Vagina (tissue), 2 donors: ENCODE measurements at places on chromosomes 7 and 10. TPM values are rescaled to one million over a fixed set of nuclear protein-coding genes. Genes with fewer than 3 reads are reported as not detected.

GRCh38 chr10:33381451-33382215, 47.2 kb upstream of the NRP1 start:
- peaks cover 13% of the 10 kb centered on the region for H3K4me1 ChIP-seq
- no peak overlapping the region for H3K4me3 ChIP-seq
- no peaks in the 10 kb centered on the region for H3K27me3 ChIP-seq
- no peak overlapping the region for H3K27ac ChIP-seq
- no peaks in the 10 kb centered on the region for H3K36me3 ChIP-seq

GRCh38 chr10:71667387-71667752, 52.2 kb downstream of the C10orf105 start:
- no peak overlapping the region for H3K27ac ChIP-seq
- H3K27me3 ChIP-seq: no peaks in the 10 kb centered on the region
- no peaks in the 10 kb centered on the region for H3K36me3 ChIP-seq
- no peak for DNase-seq
- no peaks in the 10 kb centered on the region for H3K4me1 ChIP-seq

- DNase-seq: no peak
- no peaks in the 10 kb centered on the region for H3K36me3 ChIP-seq
- H3K4me1 ChIP-seq: peaks cover 7% of the 10 kb centered on the region
These were observed 147.9 kb downstream of the CPEB3 start for GRCh38 chr10:92142949-92143348.

DNA sequence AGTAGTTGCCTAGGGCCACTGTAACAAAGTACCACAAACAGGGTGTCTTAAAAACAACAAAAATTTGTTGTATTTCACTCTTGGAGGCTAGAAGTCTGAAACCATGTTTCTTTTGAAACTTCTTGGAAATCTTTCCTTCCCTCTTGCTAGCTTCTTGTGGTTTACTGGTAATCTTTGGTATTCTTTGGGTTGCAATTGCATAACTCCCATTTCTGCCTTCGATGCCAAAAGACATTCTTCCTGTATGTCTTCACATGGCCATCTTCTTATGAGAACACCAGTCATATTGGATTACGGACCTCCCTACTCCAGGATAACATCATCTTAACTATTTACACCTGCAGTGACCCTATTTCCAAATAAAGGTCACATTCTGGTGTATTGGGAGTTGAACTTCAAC, 357.4 kb downstream of the PPP1R3A start:
- H3K27me3 ChIP-seq: no peaks in the 10 kb centered on the region
- H3K4me3 ChIP-seq: no peak overlapping the region
- DNase-seq: no peak
- H3K4me1 ChIP-seq: no peaks in the 10 kb centered on the region
- no peaks in the 10 kb centered on the region for H3K36me3 ChIP-seq
- no peak overlapping the region for H3K27ac ChIP-seq

- no peak overlapping the region for H3K4me3 ChIP-seq
- no peak overlapping the region for H3K27ac ChIP-seq
- peaks cover 82% of the 10 kb centered on the region for H3K4me1 ChIP-seq
- no peaks in the 10 kb centered on the region for H3K27me3 ChIP-seq
- no peak for DNase-seq
These were observed 7.3 kb downstream of the SYPL1 start for GRCh38 chr7:106104721-106105260.

- no peaks in the 10 kb centered on the region for H3K4me1 ChIP-seq
- H3K36me3 ChIP-seq: no peaks in the 10 kb centered on the region
- H3K27me3 ChIP-seq: no peaks in the 10 kb centered on the region
- H3K27ac ChIP-seq: no peak overlapping the region
These were observed 17.0 kb upstream of the INSIG1 start for GRCh38 chr7:155280446-155281397.

GRCh38 chr7:85070967-85071628, 115.8 kb downstream of the SEMA3D start:
- no peak for DNase-seq
- H3K4me3 ChIP-seq: no peak overlapping the region

GRCh38 chr10:65270969-65271368, 1654.9 kb upstream of the LRRTM3 start:
- H3K36me3 ChIP-seq: no peaks in the 10 kb centered on the region
- no peaks in the 10 kb centered on the region for H3K27me3 ChIP-seq
- H3K27ac ChIP-seq: no peak overlapping the region
- DNase-seq: no peak

- H3K27me3 ChIP-seq: no peaks in the 10 kb centered on the region
- no peaks in the 10 kb centered on the region for H3K36me3 ChIP-seq
- H3K4me1 ChIP-seq: no peaks in the 10 kb centered on the region
- H3K27ac ChIP-seq: no peak overlapping the region
- H3K4me3 ChIP-seq: no peak overlapping the region
These were observed 336.0 kb downstream of the AUTS2 start for GRCh38 chr7:69934144-69934903.

GRCh38 chr10:3976718-3977117, 191.7 kb upstream of the KLF6 start:
- H3K4me1 ChIP-seq: peaks cover 10% of the 10 kb centered on the region
- no peak overlapping the region for H3K27ac ChIP-seq
- H3K36me3 ChIP-seq: no peaks in the 10 kb centered on the region
- no peaks in the 10 kb centered on the region for H3K27me3 ChIP-seq
- no peak overlapping the region for H3K4me3 ChIP-seq
- no peak for DNase-seq

GRCh38 chr7:102170393-102170970, 116.2 kb upstream of the SH2B2 start:
- no peaks in the 10 kb centered on the region for H3K27me3 ChIP-seq
- peak overlapping the region; percentile 3 for H3K4me3 ChIP-seq
- no peaks in the 10 kb centered on the region for H3K36me3 ChIP-seq
- peaks cover 4% of the 10 kb centered on the region for H3K4me1 ChIP-seq
- no peak for DNase-seq
- peak overlapping the region; percentile 46 for H3K27ac ChIP-seq

DNA sequence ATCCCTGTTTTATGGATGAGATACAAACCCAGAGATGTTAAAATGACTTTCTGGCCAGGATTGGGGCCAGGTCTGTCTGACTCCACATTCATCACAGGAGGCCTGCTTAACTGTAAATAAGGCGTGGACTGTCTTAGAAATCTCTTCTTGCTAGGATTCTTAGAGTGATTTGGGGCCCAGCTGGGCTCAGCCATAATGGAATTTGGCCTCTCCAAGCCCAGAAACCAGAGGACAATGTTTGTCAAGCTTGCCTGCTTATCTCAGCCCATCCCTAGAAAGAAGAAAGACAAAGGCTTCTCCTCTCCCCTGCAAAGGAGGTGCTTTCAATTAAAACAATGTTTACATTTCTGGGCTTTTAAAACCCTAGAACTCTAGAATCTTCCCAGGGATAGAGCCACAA, 2.9 kb downstream of the HABP2 start:
- peaks cover 12% of the 10 kb centered on the region for H3K4me1 ChIP-seq
- no peak overlapping the region for H3K4me3 ChIP-seq
- no peak for DNase-seq
- no peaks in the 10 kb centered on the region for H3K27me3 ChIP-seq
- H3K36me3 ChIP-seq: no peaks in the 10 kb centered on the region

DNA sequence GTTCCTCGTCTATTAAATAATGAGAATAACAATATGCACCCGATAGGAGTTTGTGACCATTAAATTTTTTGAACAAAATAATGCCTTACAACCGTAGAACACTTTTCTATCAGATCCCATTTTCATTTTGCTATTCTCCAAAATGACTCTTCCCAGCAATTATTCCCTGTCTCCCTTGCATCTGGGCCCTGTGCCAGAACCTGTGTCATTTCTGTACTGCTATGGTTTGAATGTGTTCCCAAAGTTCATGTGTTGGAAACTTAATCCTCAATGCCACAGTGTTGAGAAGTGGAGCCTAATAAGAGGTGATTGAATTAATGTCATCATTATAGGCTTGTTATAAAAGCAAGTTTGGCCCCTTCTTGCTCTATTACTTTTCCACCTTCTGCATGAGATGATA, 33.2 kb upstream of the SMNDC1 start:
- peaks cover 17% of the 10 kb centered on the region for H3K4me1 ChIP-seq
- no peak overlapping the region for H3K27ac ChIP-seq
- H3K27me3 ChIP-seq: no peaks in the 10 kb centered on the region
- no peaks in the 10 kb centered on the region for H3K36me3 ChIP-seq
- no peak overlapping the region for H3K4me3 ChIP-seq
- DNase-seq: no peak

DNA sequence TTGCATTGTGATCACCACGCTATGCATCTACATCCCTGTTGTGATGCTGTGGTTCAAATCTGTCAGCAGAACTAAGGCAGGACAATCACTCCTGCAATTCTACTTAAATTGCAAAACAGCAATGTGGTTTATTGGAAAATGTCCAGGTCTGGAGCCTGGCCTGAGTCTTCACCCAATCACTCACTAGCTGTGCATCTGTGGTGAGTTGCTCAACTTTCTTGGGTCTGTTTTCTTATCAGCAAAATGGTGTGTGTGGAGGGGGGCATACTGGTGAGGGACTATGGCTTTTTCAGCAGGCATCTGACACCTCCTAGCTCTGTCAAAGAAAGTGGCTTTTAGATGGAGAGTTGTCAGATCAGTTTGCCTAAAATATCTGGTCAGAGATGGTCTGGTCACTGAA, 108.3 kb upstream of the FEZF1 start:
- no peaks in the 10 kb centered on the region for H3K4me1 ChIP-seq
- no peak overlapping the region for H3K27ac ChIP-seq
- no peak overlapping the region for H3K4me3 ChIP-seq
- no peak for DNase-seq

- H3K36me3 ChIP-seq: no peaks in the 10 kb centered on the region
- H3K27ac ChIP-seq: no peak overlapping the region
- no peaks in the 10 kb centered on the region for H3K27me3 ChIP-seq
- no peak overlapping the region for H3K4me3 ChIP-seq
- H3K4me1 ChIP-seq: no peaks in the 10 kb centered on the region
These were observed 109.2 kb downstream of the ZNF248 start for GRCh38 chr10:37748170-37748569.

- no peaks in the 10 kb centered on the region for H3K27me3 ChIP-seq
- no peak overlapping the region for H3K27ac ChIP-seq
- no peaks in the 10 kb centered on the region for H3K36me3 ChIP-seq
- DNase-seq: no peak
- H3K4me1 ChIP-seq: no peaks in the 10 kb centered on the region
These were observed 216.3 kb downstream of the TEX36 start for GRCh38 chr10:125466685-125467084.

GRCh38 chr7:106794276-106795083, 70.6 kb upstream of the PIK3CG start:
- no peak overlapping the region for H3K27ac ChIP-seq
- no peaks in the 10 kb centered on the region for H3K36me3 ChIP-seq
- DNase-seq: no peak
- no peaks in the 10 kb centered on the region for H3K27me3 ChIP-seq

DNA sequence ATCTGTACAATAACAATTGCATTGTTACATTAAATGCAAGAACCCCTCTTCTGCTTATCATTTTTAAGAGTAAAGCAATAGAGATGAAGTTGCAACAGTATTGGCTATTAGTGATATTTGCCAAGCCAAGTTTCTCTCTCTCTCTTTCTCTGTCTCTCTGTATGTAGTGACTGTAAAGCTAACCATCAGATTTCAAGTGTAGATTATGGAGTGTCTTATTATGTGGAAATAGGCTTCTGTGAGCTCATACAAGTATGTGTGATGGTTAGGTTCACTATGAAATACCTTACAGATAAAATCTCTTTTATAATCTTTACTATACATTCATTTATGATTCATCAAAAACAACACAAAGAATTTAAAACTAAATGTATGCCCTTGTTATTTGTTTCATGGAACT, 28.6 kb upstream of the NRP1 start:
- no peak overlapping the region for H3K4me3 ChIP-seq
- no peak for DNase-seq
- no peaks in the 10 kb centered on the region for H3K27me3 ChIP-seq
- no peaks in the 10 kb centered on the region for H3K4me1 ChIP-seq

DNA sequence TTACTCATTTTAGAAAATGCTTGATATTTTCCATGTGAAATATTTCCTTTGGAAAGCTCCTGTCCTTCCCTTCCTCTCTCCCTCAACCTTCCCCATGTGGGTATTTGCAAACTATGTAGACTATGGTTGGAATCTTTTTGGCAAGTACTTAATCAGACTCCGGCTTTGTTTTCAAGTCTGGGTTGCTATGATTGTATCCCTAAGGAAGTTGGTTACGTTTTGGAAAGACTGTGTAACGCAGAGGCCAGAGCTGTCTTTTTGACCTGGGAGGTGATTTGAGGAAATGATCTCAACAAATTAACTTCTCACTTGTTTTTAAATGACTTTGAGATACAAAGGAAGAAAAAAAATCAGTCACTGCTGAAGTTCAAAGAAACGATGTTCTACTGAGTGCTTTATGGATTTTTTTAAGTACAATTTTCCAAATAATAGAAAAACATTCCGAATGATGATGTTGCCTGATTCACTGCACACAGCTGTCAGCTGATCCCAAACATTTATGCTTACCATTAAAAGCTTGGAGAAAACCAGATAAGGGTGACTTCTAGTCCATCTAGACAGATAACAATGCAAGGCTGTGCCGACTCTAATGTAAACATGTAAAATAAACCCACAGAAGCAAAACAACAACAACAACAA, 145.5 kb upstream of the CELF2 start:
- no peak overlapping the region for H3K4me3 ChIP-seq
- H3K4me1 ChIP-seq: peaks cover 18% of the 10 kb centered on the region
- no peaks in the 10 kb centered on the region for H3K36me3 ChIP-seq
- peak overlapping the region; percentile 20 for H3K27ac ChIP-seq
- H3K27me3 ChIP-seq: no peaks in the 10 kb centered on the region

GRCh38 chr10:102038410-102038809, 17.6 kb downstream of the ARMH3 start:
- H3K36me3 ChIP-seq: no peaks in the 10 kb centered on the region
- H3K4me1 ChIP-seq: no peaks in the 10 kb centered on the region
- H3K27me3 ChIP-seq: no peaks in the 10 kb centered on the region
- no peak overlapping the region for H3K4me3 ChIP-seq
- H3K27ac ChIP-seq: no peak overlapping the region
- no peak for DNase-seq

GRCh38 chr7:115274-115911, 77.0 kb upstream of the FAM20C start:
- no peaks in the 10 kb centered on the region for H3K4me1 ChIP-seq
- DNase-seq: peak; percentile 77
- H3K27ac ChIP-seq: no peak overlapping the region
- H3K36me3 ChIP-seq: no peaks in the 10 kb centered on the region
- no peaks in the 10 kb centered on the region for H3K27me3 ChIP-seq

- H3K27ac ChIP-seq: no peak overlapping the region
- DNase-seq: no peak
- no peaks in the 10 kb centered on the region for H3K4me1 ChIP-seq
These were observed 1013.9 kb downstream of the NRG3 start for GRCh38 chr10:82888809-82889455.

Gene ANLN
- total RNA-seq: 18.9 TPM

Gene TMUB1
- 40.3 TPM for total RNA-seq

Gene PAPSS2
- 12.3 TPM for total RNA-seq

Gene PRLHR
- total RNA-seq: 23.1 TPM

Gene PRSS37
- total RNA-seq: not detected

Gene HOXA13
- 14.5 TPM for total RNA-seq

Gene GPR15LG
- 98.0 TPM for total RNA-seq

Gene GRID2IP
- not detected for total RNA-seq

Gene NANOS1
- not detected for total RNA-seq

Gene ELOVL3
- total RNA-seq: not detected

Gene LRRD1
- total RNA-seq: 0.49 TPM

Gene AASS
- total RNA-seq: 34.4 TPM

Gene PRXL2A
- total RNA-seq: 62.4 TPM
